Stimulated activated CD4-positive, alpha-beta T cell treated with anti-CD3 and anti-CD28 coated beads, Interleukin-4, amount 100 ng/mL, for 1 hour (primary cell): ENCODE measurements at places on chromosomes 3 and 15.

DNA sequence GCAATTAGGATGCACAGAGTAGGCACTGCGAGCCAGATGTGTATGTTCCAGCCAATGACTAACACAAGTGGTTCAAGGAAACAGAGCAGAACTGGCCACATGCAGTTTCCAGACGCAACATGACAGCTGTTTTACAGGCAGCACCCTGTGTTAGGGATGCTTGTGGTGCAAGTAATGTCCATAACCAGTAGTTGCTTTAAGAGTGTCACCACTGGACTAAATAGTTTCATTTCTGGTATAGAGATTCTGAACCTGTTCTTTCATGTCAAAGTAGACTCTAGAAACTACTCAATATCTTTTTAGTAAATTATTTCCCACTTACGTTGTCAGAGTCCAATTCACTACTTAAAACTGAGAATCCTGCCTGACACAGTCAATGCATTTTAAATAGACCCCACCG, 14.5 kb upstream of the LPP start:
- no peak for DNase-seq

DNA sequence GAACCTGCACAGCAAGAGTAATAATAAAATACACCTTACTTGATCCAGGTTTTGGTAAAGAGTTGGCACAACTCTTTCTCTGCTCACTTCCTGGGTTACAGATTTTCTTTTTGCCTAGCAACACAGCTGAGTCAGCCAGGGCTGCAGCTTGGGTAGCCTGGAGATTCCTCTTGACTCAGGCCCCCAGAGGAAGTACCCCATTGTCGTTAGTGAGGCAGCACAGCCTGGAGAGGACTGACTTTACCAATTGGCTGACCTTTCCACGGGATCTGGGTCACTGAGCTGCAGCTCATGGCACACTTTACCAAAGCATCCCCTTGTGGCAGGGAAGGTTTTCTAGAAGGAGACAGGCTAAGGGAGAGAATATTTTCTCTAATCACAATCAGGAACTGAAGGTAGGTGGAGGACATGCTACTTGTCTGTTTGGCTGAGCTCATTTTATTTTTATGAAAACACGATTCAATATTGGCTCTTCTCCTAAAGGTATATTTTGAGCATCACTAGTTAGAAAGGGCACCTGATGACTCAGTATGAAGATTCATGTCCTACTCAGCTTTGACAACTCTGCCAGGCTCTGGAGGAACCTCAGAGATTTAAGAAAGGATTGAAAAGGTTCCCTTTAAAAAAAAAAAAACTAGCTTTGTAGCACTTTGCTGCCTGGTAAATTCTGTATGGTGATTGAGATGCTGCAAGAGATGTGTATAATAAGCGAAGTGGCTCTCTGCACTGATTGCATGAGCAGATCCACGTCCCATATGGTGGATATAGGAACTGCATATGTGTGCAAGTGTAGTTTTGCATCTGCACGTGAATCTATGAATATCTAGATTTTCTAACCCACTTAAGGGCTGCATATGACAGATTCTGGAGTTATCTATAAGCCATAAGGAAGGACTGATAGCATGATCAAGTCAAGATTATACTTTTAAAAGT, 124.8 kb downstream of the CHDH start:
- DNase-seq: no peak

- no peak for DNase-seq
Measured at GRCh38 chr3:186165331-186165730, 56.4 kb upstream of the ETV5 start.

DNA sequence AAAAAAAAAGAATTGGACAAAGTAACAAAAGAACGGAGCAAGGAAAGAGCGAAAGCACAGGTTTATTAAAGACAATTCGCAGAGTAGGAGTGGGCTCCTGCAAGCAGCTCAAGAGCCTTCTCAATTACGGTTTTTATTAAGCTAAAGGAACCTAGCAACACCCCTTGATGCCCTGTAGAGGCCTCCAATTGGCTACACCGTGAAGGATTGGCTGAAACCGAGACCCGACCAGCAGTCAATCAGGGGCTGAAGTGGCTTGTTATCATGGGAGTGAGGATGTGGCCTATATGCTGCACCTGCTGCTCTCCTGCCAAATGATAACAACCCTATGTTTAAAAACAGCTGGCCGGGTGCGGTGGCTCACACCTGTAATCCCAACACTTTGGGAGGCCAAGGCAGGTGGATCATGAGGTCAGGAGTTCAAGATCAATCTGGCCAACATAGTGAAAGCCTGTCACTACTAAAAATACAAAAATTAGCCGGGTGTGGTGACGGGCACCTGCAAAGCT, 20.4 kb upstream of the AP3B2 start:
- DNase-seq: no peak

GRCh38 chr3:53103397-53104296, 26.6 kb downstream of the RFT1 start:
- DNase-seq: no peak

DNA sequence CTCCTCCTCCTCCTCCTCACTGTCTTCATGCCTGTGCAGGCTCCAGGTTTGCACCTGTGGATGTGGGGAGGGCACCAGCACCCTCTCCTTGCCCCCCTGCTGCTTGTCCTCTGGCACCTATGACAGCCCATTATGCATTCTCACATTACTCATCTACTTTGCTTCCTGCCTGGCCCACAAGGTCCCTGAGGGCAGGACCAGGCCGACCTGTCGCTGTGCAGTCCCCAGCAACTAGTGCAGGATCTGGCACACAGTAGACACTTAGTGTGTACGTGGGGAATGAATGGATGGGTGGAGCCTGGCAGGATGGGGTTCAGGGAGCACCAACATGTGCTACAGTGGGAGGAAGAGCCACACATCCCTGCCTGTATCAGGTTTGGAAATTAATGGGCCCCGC, 58.3 kb upstream of the TMEM115 start:
- no peak for DNase-seq

DNA sequence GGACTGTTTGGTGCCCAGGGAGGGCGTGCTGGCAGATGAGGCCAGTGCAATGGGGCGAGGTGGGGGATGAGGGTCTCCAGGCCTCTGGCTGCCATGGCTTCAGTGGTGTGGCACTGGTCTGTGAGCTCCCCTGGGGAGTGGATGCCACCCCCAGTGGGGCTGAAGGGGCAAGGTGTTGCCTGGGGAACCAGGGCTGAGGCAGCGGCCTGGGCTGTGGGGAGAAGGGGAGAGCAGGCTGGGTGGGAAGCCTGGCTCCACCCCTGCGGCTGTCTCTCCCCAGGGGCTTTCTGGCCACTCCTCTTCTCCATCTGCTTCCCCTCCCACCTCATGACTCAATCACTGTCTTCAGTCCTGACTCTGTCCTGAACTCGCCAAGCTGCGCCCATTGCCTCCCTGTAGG, 88.4 kb upstream of the TLE3 start:
- no peak for DNase-seq

DNA sequence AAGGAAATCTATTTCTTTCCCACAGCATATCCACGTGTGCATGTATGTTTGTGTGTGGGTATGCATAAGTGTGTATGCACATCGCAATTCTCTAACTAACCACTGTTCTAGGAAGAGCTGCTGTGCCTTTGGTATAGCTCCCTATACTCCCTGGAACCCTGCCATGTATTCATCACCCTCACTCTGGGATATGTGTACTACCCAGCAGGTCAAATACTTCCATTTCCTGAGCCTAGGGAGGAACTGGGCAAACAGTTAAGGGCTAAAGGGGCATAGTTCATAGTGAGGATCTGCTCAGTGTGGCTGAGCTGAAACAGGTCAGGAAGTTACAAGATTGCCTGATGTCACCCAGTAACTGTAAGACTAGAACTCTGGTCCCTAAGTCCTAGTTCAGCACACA, 260.4 kb downstream of the RPLP1 start:
- DNase-seq: no peak

GRCh38 chr15:67177752-67178151, 76.7 kb downstream of the AAGAB start:
- DNase-seq: no peak

- DNase-seq: no peak
Measured at GRCh38 chr3:71847794-71848193, 62.8 kb upstream of the PROK2 start.
